Uterus (tissue), 4 donors: ENCODE measurements at places on chromosomes 3 and 15.

DNA sequence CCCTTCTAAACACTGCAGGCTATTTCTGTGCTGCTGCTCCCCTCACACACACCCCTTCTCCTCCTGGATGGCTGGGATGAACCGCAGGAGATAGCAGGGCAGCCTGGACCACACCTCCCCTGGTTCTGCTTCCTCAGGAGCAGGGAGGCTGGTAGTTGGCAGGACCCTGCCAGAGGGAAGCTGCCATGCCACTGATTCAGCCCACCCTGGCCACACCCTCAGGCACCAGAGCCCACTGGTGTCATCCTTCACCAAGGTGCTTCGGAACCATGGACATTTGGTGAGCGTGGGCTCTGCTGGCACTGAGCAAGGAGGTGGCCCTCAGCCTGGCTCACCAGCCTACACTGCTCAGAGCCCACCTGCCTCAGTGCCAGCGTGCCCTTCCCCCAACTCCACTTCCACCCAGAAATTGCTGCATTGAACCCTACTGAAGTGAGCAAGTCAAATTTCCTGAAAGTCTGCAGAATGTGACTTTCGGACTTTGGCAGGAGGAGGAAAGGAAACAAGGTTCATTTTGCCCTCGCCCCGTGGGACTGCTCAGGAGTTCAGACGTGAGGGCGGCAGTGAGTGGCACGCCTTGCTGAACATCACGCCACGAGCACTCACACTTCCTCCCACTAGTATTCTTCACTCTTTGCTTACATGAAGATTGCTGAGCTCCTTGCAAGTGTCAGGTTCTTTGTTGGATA lies 26.3 kb downstream of the BMF start:
- DNase-seq = no peak

- no peak for DNase-seq
Measured at GRCh38 chr3:32340039-32340438, 51.6 kb upstream of the CMTM7 start.

DNA sequence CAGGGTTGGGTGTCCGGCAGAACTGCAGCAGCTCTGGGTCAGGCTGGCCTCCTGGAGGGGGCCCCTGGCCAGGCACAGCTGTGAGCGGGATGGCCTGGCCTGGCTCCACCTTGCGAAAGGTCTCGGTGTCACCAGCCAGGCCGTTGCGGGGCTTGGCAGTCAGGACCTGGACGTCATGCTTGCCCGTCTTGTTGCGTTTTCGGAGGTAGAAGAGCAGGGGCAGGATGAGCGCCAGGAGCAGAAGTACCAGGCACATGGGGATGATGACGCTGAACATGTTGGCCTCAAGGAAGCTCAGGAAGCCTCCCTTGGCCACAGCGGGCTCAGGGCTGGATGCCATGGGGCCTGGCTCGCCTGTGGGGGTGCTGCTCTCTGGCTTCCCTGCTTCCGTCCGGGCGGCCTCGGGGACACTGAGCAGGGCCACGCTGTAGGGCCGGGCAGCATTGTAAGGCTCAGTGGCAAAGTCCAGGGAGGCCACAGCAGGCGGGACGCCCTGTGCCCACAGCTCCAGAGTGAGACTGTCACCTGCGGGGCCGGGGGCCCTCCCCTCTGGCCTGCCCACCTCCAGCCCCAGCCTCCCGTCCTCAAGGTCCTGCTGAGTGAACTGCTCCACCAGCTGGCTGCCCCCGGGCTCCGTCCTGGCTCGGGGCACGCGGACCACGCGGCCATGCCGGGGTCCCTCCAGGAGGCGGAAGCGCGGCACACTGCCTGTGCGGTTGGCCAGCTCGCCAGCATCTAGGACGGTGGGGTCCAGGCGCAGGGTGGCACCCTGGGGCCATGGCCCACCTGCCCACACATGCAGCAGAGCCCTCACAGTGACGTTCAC lies 28.1 kb downstream of the SNX33 start:
- peak; percentile 61 for DNase-seq

DNA sequence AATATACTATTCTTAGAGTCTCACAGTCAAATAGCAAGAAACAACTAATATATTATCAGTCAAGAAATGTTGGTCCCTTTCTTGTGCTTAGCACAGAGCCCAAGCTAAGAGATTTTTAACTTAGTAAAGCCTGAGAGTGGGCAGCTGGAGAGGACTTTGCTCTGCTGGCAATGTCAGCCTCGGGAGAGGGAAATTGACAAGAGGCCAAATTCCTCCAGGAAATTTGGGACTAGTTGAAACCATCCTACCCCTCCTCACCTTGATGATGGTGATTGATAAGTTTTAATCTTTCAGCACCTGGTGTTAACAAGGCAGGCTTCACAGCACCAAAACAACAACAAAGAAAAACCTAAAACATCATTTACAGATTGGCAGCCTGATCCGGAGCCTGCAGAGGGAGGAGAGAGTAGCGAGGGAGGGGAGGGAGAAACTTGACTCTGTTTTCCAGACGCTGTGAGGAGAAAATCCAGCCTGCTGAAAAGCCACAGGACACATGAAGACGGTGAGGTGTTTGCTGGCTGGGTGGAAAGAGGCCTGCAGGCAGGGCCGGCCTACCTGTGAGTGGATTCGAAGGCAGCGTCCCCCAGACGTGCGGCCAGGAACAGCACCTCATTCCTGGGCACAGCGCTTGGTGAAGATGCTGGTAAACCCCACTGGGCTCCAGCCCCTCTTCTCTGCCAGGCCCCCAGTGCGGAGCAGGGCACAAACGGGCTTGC lies 150.9 kb downstream of the LRRC28 start:
- no peak for DNase-seq

GRCh38 chr15:87660251-87661129 lies 596.0 kb downstream of the NTRK3 start:
- DNase-seq = no peak

GRCh38 chr15:66882251-66883020 lies 180.4 kb downstream of the SMAD6 start:
- DNase-seq = peak; percentile 38

GRCh38 chr15:63701365-63701764 lies 104.2 kb downstream of the FBXL22 start:
- DNase-seq = no peak

DNA sequence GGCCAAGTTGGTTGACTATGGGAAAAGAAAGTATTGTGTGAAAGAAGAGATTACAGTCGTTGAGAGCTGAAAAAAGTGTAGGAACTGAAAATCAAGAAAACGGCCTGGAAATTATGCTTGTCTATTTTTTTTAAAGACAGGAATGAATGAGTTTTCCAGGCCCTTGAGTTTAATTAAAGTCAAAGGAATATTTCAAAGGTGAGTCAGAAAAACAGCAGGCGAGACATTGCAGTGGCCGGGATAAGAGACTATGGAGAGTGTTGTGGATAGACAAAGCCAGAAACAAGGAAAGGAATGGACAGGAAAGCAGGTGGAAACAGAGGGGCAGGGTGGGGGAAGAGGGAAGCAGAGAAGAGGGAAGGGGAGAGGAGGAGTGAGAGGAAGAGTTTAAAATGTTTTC lies 275.1 kb upstream of the LRTM1 start:
- DNase-seq = no peak

- DNase-seq = no peak
Measured at GRCh38 chr15:52730173-52730572, 51.0 kb upstream of the ATOSA start.

DNA sequence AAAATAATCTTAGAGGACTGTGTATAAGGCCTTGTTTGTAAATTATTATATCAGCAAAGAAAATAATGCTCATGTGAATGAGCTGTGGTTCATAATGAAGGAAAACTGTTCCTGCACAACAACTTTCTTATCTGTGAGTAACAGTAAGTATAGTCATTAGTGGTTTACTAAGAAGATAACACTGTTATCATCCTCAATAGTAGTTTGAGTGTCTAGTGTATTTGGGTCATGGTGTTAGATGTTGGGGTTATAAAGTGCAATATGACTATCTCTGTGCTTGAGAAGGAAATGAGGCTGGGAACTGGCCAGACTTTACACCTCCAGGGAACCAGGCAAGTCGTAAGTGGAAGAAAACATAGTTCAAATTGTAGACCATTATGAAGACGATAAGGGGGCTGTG lies 15.6 kb downstream of the VPS8 start:
- no peak for DNase-seq

DNA sequence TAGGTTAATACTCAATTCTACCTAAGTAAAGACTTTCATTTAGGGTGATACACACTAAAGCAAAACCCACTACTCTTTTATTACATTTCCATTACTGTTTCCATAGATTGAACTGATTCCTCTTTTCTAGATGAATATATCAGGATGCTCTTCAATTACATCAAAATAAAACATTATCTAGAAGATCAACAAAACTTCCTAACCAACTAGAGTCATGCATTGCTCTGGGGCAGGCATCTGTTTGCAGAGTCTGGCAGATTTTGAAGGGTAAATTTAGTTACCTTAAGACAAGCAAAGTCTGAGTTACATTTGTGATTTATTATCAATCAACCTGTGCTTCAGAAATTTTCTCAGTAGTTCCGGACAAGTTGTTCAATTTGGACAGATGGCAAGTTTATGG lies 117.1 kb downstream of the NEK11 start:
- no peak for DNase-seq

- no peak for DNase-seq
Measured at GRCh38 chr3:13850161-13850945, 29.5 kb downstream of the WNT7A start.

- DNase-seq = no peak
Measured at GRCh38 chr15:80182611-80183261, 29.9 kb downstream of the FAH start.

DNA sequence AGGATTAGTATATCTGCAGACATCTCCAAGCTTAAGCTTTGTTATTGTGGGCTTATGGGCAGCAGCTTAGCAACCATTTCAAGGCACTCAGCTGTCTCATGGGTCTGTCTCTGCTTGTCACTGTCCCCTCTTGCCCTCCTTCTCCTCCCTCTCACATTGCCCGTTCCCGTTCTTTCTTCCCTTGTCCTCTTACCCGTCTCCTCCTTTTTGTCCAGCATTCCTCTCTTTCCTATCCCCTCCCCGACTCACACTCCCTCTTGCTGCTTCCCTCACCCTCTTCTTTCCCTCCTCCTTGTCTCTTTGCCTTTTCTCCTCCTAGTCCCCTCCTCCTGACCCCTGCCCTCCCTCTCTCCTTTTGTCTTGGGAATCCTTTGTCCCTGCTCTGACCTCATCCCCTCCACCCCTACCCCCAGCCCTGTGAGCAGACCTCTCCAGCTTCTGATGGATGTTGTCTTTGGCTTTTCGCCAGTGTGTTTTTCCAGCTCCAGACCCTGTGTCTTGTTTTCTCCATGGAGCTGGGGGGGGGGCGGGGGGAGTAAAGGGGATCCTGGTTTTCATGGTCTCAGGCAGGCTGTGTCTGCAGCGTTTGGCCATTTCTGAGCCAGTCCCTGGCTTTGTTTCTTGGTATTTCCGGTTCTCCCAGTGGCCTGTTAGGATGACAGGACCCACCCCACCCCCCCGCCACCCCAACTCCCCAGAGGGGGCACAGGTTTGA lies 47.9 kb upstream of the TRAK1 start:
- DNase-seq = peak; percentile 46

- no peak for DNase-seq
Measured at GRCh38 chr15:84887938-84888337, 3.5 kb downstream of the SLC28A1 start.

DNA sequence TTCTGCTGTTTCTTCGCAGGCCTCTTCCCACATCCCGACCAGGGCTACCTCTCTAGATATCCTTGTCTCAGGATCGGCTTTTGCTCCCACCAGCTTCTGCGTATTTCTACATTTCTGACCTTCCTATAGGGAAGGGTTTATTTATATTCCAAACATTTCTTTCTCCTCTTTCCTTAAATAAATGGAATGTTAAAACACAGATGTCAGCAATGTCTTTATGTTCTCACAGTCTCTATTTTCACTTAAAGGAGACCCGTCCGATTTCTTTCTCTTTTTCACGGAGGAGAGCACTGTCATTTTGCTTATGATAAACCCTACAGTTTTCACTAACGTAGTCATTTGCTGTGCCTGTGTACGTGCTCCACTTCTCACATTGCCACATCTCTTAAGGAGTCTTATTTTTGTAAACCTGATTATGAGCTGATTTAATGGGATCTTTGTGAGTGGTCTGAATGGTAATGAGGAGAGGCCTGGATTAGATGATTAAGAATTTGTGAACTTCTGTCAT lies 630 bp downstream of the KIF15 start:
- DNase-seq = no peak

DNA sequence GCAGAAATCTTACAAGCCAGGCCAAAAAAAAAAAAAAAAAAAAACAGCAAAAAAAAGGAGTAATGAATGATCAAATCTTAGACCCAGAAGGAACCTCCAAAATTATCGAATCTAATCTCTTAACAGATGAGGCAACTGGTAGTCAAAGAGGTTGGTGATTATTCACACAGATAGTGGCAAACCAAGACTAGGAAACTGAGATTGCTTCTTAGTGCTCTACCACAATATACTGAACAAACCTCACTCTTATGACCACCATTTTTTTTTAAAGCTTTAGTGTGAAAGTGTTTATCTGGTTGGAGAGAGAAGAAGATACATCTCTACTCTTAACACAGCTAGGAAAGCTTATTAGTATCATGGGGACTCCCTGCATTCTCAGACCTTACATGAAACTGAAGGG lies 17.3 kb downstream of the ATOSA start:
- no peak for DNase-seq

GRCh38 chr3:49566312-49566711 lies 12.0 kb downstream of the BSN start:
- no peak for DNase-seq

DNA sequence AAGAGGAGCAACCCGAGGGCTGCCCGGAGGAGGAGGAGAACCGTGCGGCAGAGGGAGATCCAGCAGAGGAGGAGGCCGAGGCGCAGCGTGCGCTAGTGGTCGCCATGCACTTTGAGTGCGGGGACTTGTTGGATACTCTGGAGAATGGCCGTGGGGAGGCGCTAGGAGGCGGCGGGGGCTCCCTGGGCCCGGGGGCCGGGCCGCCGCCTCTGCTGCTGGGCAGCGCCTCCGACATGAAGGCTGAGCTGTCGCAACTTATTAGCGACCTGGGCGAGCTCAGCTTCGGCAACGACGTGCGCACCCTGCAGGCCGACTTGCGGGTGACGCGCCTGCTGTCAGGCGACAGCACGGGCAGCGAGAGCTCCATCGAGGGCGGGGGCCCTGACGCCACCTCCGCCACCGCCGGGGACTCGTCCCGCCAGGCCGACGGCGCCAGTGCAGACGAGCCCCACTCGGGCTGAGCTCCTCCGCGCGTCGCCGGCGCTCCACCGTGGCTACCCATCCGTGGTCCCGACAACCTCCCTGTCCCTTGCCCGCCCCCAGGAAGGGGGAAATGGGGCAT lies 2.0 kb downstream of the FAM43A start:
- peak; percentile 54 for DNase-seq

DNA sequence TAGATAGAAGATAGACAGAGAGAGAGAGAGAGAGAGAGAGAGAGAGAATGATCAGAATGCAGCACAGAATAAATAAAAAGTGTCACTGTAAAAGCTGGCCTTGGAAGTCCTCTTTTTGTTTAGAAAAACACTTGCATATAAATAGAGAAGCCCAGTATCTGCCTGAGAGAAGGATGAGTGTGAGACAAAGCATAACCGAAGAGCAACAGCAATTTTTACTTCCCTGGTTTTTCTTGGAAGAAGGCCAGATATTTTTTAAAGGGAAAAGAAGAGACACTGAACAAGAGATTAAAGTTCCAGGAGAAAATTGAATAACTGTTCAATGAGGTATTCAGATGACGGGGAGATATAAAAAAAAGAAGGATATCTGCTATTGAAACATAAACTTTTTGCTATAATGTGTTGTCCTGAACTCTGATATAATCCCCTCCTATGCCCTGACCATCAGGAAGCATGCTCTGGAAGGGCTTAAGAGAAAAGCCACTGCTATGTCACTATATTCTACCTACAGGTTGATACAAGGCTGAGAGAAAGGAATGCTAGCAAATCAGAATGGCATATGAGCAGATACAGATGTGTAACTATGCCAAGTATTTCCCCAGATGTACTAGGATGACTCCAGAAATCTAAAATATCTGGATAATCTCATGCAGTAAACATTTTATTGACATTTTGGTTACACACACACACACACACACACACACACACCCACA lies 358.9 kb downstream of the RBMS3 start:
- no peak for DNase-seq
